Activated naive CD4-positive, alpha-beta T cell treated with anti-CD3 and anti-CD28 coated beads for 36 hours (primary cell): ENCODE measurements at places on chromosomes 4 and X. TPM values are rescaled to one million over a fixed set of nuclear protein-coding genes. Genes with fewer than 3 reads are reported as not detected.

The ZNF518B gene
- 10.7 TPM for total RNA-seq

The BEX4 gene
- total RNA-seq, result 9.8 TPM

The PLA2G12A gene
- total RNA-seq, result 24.3 TPM

The PHEX gene
- 0.31 TPM for total RNA-seq

The MAGEA2B gene
- total RNA-seq, result not detected

The IGSF1 gene
- not detected for total RNA-seq

The PNMA6F gene
- total RNA-seq, result not detected
